ENCODE measurements at places on chromosomes 4 and X.

GRCh38 chr4:15907430-15907829 is 31.1 kb downstream of the FGFBP1 start:
- no peak for DNase-seq

DNA sequence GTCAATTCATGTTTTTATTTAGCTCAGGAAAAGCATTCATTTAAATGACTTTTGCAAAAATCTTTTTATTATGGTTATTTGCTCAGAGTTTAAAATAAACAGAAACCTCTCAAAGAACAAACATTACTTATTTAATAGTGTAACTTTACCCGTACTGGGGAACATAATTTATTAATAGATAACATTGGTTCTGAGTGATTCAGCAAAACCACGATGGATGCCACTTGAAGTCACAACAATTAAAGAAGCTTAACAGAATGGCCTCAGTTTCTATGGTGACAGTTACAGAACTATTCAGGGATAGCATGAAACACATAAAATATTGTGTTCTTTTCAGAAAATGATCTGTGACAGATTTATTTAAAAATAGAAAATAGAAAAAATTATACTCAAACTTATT is 368.7 kb downstream of the CCSER1 start:
- no peak for DNase-seq

GRCh38 chrX:46707274-46707965 is 51.5 kb downstream of the SLC9A7 start:
- DNase-seq: no peak

GRCh38 chr4:56505269-56506130 is at the start of gene ARL9:
ARL9 (plus strand) TSS chr4:56505791; CDS start chr4:56505863, 72 bp downstream.
- peak; percentile 50 for DNase-seq

- DNase-seq: no peak
These were observed 4.7 kb downstream of the MTM1 start for GRCh38 chrX:150573106-150573505.

DNA sequence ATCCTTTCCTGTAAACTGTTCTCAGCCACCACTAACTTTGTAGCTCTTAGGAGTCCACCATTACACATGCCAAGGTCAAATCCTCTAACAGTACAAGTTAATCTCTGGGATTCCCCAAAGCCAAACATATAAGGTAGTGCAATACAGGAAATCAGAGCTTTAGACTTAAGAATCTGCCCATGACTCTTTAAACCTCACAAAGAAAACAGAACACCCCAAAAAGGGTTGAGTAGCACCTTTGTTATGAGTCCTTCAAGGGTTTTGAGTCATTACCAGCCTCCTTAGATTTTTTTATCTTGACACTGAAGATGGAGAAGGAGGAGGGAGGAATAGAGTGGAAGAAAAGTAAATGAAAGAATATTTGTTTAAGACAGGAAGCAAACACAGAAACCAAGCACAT is 243.9 kb upstream of the SPANXN1 start:
- no peak for DNase-seq

DNA sequence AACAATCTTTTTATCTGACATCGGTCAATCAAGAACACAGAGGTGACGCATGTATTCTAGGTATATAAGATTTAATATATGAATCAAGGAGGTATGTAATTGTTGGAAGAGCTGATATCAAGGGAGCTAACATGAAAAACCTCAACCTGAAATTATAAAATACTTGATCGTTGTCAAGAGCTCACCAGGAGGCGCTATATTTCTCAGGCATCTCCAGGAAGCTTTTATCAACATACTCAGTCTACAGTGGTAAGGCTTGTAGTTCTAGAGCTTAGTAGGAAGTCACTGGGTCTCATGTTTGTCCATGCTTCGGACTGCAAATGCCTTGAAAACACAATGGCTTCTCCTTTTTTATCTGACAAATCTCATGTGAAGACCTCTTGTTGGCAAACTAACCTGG is 156.1 kb downstream of the GRXCR1 start:
- no peak for DNase-seq

DNA sequence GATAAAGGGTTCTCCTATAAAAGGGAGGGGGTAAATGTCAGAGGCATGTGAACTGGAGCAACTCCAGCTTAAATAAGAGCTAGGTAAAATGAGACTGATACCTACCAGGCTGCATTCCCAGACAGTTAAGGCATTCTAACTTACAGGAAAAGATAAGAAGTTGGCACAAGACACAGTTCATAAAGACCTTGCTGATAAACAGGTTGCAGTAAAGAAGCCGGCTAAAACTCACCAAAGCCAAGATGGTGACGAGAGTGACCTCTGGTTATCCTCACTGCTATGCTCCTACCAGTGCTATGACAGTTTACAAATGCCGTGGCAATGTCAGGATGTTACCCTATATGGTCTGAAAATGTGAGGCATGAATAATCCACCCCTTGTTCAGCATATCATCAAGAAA is 13.1 kb upstream of the SULT1B1 start:
- DNase-seq: no peak

DNA sequence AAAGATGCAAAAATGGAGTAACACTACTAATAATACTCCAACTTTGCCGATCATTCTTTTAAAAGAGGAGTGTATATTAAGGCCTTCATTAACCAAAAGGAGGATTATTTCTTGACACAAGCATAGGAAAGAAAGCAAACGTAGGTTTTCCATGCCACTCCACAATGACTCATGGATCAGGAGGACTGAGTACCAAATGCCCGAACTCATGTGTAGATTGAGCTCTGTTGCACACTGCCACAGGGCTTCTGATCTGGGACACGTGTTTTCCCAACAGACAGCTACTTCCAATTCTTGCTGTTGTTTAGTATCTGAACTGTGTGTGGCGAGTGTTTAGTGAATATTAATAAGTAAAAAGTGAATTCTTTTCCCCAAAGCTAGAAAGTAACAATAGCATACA is 131.2 kb downstream of the LDB2 start:
- DNase-seq: no peak

DNA sequence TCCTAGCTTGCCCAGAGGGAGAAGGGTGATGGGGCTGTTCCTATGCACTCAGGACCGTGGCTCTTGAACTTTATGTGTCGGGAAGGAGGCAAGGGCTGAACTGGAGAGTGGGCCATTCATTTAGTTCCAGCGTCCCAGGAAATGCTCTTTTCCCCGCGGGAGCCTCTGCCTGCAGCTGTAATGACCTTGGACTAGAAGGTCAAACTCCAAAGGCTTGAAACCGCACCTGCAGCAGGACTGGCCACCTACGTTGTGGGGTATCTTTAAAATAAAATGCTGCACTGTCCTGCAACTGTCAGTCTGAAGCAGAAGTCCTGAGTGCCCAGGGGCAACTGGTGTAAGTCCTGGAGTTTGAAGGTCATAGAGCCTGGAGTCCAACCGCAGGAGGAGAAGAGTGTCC is 61.5 kb upstream of the LSM6 start:
- DNase-seq: no peak

DNA sequence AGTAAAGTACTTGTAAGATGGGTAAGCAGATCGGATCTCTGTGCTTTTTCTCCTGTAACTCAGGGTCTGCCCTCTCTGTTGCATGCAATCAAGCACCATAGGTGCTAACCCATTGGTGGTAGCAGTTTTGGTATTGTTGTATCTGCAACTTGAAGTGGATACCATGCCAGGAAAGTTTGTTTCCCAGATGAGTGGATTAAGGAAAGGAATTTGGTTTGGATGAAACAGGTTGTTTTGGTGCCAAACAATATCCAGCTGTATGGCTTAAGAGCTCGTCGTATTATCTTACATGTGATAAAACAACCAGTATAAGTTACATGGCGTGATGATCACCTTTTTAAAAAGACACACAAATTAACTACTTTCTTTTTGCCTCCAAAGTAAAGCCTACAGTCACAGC is 280.9 kb upstream of the TENM3 start:
- no peak for DNase-seq

- no peak for DNase-seq
These were observed 91.8 kb upstream of the POU3F4 start for GRCh38 chrX:83416273-83416672.

DNA sequence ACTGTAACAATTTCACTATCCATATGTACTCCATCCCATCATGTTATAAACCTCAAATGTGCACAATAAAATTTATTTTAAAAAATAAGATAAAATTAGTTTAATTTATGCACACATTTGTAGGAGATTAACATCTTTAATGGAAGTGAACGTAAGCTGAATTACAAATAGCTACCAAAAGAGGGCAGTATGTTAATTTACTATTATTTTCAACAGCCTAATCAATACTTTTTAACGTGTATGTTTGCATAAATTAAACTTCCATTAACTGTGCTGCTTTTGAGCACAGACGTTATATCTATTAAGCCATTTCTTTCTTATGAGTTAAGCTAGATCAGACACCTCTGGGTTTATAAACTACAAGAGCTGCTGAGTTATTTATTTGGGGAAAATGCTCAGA is 56.5 kb upstream of the PHKA2 start:
- DNase-seq: no peak

Data from stimulated activated CD4-positive, alpha-beta T cell treated with anti-CD3 and anti-CD28 coated beads, Interleukin-1b, Interleukin-23, amount 100 ng/mL, for 4 hours (primary cell).